Upper lobe of right lung (tissue), 1 donor: ENCODE measurements at places on chromosomes 3 and 15.

- no peak for DNase-seq
Measured at GRCh38 chr3:56787784-56788256, 13.9 kb downstream of the ARHGEF3 start.

DNA sequence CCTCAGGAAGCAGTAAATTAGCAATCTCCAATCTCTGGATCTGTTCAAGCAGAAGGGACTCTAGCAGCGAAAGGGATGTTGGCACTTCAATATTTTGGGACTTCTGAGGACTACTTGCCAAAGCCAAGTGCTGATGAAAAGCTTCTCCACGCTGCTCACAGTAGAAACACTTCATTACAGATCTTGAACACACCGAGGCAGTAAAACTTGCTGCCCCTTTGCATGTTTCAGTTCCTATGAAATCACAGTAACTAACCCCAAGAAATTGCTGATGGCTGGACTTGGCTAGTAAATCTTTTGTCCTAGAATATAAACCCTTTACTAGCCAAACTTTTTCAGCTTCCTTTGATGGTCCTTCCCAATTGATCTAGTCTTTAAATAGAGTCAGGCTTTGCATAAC lies 750.5 kb upstream of the GRM7 start:
- DNase-seq: no peak

DNA sequence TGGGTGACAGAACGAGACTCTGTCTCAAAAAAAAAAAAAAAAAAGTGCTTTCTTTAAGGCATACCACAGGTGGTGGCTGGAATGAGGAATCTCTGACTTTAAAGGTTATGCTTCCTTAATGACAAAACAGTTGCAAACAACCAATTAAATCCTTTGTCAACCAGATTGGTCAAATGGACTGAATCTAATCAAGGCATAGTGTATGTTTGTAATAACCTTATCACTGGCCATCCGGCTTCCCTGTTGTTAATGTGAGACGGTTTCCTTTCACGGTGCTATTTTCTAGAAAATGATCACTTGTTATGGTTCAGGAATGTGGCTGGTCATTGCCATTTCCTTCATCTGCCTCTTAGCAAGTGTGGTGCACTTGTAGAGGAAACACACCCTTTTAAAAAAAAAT lies 75.9 kb downstream of the FLNB start:
- DNase-seq: no peak

DNA sequence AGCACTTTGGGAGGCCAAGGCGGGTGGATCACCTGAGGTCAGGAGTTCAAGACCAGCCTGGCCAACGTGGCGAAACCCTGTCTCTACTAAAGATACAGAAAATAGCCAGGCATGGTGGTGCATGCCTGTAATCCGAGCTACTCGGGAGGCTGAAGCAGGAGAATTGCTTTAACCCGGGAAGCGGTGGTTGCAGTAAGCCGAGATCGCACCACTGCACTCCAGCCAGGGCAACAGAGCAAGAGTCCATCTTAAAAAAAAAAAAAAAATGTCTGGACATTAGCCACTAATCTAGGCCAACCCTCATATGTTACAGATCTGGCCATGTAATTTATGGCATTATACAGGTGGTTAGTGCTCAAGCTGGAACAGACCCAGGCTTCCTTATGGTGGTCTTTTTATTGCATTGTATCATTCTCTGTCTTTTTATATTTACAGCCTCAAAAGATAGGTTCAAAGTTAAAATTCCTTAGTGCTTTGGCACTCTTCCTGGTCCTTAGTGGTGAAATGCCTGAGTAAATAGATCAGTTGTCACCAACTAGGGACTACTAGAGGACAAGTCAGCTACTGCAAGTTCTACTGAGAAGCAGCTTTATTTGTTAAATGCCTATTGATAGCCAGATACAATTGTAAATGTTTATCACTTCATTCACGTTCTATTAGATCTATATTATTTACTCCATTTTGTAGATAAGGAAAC lies 16.0 kb downstream of the STARD9 start:
- no peak for DNase-seq

GRCh38 chr3:8660175-8661118 lies 15.8 kb upstream of the SSUH2 start:
- no peak for DNase-seq
